ENCODE measurements at places on chromosomes 3 and 15.

GRCh38 chr15:33384307-33384706 is 73.5 kb downstream of the RYR3 start:
- no peak for DNase-seq

DNA sequence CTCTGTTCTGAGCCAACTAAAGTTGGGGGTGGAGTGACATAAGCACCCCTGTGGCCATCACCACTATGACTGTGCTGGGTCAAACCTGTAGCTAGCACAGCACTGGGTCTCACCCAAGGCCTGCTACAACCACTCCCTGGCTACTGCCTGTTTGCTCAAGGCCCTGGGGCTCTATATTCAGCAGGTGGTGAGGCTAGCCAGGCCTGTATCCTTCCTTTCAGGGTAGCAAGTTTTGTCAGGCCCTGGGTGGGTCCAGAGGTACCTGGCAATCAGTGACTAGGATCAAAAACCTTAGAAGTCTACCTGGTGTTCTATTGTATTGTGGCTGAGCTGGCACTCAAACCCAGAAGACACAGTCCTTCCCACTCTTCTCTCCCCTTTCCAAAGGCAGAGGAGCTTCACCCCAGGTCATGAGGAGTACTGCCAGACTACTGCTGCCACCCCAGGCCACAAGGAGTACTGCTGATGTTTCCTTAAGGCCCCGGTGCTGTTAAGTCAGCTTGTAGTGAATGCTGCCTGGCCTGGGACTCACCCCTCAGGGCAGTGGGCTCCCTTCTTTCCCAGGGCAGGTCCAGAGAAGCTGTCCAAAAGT is 170.8 kb downstream of the IGSF11 start:
- DNase-seq = no peak

GRCh38 chr3:105618556-105618955 is 250.3 kb downstream of the CBLB start:
- no peak for DNase-seq

GRCh38 chr3:57864853-57865252 is 108.7 kb downstream of the SLMAP start:
- peak; percentile 67 for DNase-seq

DNA sequence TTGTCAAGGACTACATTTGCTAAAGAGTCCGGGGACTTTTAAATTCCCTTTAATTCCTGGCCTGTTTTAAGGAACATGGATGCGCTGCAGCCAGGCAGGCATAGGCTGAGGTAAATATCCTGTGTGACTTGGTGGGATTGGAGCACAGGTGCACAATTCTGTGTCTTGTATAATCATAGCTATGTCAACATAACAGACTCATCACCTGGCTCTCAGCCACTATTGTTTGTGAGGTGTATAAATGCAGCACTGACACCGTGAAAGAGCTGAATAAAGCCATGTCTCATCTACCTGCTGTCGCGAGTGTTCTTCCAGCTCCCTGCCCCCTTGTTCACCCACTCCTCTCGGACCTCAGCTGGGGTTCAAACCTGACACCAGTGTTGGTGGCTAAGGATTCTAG is 109.7 kb downstream of the MFSD1 start:
- no peak for DNase-seq

- no peak for DNase-seq
These were observed 42.3 kb upstream of the TMEM87A start for GRCh38 chr15:42315521-42315920.
